CD8-positive, alpha-beta T cell (primary cell): ENCODE measurements at places on chromosomes 2 and 18.

- no peak for DNase-seq
Measured at GRCh38 chr2:192735447-192735846, 540.7 kb upstream of the TMEFF2 start.

GRCh38 chr2:172512810-172513523, 42.9 kb upstream of the PDK1 start:
- DNase-seq = no peak

DNA sequence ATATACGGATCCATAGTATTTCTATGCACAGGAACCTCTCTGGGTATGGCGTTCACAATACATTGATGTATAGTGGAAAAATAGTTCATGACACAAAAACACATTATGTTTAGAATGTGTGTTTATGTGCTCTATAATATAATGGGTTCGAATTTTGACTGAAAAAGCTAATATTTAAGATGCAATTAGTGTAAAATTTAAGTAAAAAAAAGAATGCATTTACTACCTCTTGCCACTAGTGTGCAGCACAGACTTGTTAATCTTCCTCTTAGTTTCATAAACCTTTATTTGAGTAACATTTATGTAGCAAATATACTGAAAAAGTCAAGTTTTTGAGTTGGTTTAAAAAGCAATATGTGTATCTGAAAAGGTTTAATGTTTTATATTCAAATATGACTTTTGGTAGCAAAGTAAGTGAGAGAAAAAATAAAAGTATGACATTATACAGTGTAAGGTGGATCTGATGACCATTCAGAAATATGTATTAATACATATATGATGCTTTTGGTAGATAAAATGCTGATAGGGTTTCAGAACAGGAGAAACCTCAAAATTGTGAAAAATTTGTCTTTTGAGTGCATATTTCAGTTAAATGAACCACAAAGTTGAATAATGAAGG, 49.4 kb downstream of the CCDC102B start:
- DNase-seq = no peak

GRCh38 chr2:10307561-10308156, 5.0 kb downstream of the HPCAL1 start:
- DNase-seq = no peak

- DNase-seq = no peak
Measured at GRCh38 chr2:18384242-18384641, 176.2 kb downstream of the RDH14 start.

DNA sequence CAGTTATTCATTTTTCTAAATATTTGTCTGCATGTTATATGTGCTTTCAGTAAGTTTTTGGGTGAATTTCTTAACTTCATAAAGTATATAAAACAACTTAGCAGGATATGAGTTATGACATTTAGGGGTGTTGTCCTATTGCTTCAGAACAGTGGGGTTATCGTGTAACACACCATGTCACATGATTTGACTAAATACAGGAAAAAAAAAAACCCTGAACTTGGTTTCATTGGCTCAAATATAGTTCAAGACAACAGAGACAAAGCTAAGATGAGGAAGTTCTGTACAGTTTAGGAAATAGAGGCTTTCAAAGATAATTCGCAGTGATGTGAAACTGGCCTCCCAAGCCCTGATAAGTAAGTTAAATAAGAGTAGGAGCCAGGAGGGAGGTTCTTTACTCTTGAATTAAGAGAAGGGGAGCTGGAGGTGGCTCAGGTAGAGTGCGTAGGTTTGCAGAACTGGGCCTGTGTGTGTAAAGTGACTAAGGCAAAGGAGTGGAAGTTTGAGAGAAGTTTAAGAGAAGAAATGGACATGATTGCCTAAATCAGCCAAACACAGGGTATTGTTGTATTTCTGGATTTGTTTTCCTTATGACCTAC, 53.9 kb downstream of the LIMS1 start:
- no peak for DNase-seq

GRCh38 chr2:238507836-238508235, 81.1 kb downstream of the ASB1 start:
- DNase-seq = no peak
